ENCODE measurements at places on chromosomes 3 and 15.
A peak's percentile ranks its signal among the peaks of the same experiment; 100 is the strongest.

- no peak for DNase-seq
Observed at GRCh38 chr3:101665851-101666250, 11.1 kb downstream of the ZBTB11 start.

DNA sequence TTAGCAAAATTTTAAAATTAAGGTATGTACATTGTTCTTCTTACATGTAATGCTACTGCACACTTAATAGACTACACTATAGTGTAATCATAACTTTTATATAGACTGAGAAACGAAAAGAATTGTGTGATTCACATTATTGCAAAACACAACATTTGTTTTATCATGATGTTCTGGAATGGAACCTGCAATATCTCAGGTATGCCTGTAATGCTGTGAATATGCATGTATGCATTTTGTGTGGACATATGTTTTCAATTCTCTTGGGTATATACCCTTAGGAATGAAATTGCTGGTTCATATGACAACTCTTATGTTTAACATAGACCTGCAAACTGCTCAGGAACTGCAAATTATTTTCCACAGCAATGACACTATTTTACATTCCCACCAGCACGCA is 38.6 kb upstream of the TJP1 start:
- no peak for DNase-seq

GRCh38 chr15:74763416-74763815 is 14.8 kb downstream of the CYP1A2 start:
- DNase-seq: peak; percentile 46

GRCh38 chr15:88032787-88033186 is 223.8 kb downstream of the NTRK3 start:
- DNase-seq: no peak

DNA sequence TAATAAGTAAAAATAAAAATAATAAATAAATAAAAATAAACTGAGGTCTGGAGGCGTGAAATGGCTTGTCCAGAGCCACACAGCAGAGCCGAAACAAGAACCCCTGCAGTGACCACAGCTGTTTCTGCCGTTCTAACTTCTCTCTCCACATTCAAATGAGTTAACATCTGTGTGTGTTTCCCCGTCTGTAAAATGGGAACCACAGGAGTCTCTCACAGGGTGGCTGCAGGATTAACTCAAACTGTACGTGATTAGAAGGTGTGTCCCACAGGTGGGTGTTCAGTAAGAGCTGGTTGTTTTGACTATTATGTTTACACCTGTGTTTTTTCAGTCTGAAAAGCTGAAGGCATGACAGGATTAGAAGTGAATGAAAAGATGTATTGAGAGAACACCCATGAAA is 27.0 kb upstream of the MUC4 start:
- DNase-seq: no peak

DNA sequence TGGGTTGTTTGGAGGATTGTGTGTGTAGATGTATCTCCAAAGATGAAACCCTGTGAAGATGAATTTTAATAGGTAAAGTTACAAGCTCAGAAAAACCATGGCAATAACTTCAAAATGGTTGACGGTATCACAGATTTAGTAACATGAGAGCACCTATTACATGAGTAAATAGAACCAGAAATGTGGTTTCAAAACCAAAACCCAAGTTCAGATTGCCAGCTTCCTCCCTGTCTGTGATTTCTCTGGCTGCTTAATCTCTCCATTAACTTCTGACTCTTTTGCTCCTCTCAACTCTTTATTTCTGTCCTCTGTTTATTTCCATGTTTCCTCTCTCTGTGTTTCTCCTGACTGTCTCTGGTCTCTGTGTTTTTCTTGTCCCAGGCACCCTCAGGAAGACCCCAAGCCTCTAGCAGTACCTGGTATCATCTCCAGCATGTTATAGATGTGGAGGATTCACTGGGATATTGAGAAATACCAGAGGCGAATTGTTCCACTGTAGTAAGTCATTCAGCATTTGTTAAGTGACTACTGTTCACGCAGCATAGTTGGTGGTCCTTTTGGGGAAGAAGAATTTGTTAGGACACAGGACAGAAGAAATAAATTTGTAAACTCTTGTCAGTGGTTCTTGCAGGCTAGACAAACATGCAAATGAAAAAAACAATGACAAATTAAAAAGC is 138.8 kb downstream of the BBX start:
- DNase-seq: no peak

DNA sequence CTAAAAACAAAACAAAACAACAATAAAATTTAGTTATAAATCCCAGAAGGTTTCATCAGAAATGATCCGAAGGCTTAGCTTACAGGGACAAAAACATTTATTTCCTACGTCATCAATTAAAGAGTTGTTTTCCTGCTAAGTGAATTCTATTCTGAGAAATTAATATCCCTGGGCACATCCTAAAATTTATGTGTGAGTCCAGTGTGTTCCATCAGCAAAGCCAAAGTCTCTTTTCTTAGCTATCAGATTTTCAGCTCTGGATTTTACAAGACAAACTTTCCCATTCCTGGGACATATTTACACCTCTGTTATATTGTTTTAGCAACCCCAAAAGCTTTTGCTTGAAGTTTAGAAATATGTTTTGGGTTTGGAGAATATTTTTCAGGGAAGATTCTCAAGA is 4.4 kb upstream of the TMC3 start:
- no peak for DNase-seq

GRCh38 chr3:17795711-17796110 is 53.3 kb upstream of the TBC1D5 start:
- no peak for DNase-seq

GRCh38 chr3:29513236-29513635 is 232.4 kb downstream of the RBMS3 start:
- DNase-seq: no peak

GRCh38 chr3:48507256-48508061 is 3.5 kb upstream of the SHISA5 start:
- DNase-seq: no peak

DNA sequence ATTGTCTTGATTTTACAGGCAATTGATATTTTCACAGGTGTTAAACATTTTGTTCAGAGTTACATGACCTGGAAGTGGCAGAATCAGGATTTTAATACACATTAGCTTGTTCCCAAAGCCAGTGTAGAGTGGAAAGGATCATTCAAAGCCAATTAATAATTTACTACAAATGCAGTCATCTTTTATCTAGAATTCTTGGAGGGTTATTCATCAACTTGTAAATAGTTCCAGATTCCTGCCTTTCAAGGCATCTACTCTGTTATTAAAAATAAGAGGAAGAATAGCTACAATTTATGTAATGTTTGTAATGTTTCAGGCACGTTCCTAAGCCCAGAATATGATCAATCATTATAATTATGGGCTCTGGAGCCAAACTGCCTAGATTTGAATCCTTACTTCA is 358.5 kb downstream of the ZNF385D start:
- DNase-seq: no peak

DNA sequence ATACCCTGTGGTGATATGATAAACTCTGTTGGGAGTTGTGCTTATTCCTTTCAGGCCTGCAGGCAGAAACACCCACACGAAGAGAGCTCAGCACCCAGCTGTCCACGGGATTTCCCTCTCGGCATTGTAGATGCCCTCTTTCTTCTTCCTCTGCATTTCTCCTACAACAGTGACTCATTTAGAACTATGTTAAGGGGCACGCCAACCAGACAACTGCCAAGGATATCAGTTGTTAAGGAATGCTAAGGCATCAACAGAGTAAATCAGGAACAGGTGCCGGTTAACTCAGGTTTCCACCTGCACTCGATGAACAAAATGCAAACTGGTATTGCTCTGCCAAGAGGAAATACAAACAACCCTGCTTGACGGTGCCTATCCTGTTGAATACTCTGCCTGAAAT is 270.0 kb upstream of the PEX5L start:
- DNase-seq: peak; percentile 56

GRCh38 chr3:72944696-72945095 is 51.9 kb upstream of the PPP4R2 start:
- DNase-seq: no peak

DNA sequence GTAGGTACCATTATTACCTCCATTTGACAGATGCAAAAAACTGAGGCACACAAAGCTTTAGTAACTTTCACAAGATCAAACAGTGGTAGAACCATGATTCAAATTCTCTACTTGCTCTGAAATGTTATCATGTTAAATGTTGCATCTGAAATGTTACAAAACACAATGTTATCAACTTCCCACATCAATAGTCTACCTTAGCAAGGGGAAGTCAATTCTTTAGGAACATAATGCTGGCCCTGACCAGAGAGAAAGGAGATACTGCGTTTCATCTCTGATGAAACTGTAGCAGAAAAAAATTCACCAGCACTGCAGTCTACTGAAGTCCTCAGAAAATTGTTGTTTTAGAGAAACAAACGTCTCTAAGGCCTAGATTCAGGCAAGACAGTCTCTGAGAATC is 174.1 kb downstream of the SATB1 start:
- no peak for DNase-seq

DNA sequence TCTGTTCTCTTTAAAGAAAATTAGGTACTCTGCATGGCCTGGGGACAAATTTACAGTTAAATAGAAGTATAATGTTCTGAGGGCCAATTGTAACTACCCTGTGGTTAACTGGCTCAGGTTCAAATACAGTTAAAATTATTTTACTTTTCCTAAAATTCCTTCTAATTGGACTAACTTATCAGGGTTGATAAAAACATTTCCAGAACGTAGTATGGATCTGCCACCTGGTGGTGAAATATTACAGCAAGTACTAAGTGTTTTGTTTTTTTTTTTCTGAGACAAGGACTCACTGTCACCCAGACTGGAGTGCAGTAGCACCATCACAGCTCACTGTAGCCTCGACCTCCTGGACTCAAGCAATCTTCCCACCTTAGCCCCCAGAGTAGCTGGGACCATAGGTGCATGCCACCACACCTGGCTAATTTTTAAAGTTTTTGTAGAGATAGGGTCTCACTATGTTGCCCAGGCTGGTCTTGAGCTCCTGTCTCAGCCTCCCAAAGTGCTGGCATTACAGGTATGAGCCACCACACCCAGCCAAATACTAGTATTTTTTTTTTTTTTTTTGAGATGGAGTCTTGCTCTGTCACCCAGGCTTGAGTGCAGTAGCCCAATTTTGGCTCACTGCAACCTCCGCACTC is 29.2 kb downstream of the NEO1 start:
- DNase-seq: peak; percentile 53

- no peak for DNase-seq
Observed at GRCh38 chr3:50203113-50203808, 1.8 kb upstream of the SLC38A3 start.

DNA sequence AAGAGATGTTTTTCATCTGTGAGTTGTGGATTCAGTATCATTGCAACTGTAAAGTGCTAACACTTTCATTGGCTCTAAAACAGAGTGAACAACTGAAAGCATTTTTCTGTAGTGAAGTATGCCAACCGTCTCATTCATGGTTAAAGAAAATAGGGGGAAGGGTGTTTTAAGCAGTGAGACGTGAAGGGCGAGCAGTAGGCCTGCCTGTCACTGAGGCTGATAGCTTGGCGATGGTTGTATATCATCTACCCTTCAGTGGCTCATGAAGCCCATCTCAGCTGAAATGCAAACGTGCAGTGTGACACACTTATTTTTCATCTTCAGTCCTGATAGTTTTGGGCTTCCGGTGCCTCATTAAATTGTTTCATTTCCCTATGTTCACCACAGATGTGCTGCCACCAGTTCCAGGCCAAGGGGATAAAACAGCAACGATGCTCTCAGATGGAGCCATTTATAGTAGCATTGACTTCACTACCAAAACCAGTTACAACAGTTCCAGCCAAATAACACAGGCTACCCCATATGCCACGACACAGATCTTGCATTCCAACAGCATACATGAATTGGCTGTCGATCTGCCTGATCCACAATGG is 562.0 kb downstream of the ROBO2 start:
- no peak for DNase-seq

- no peak for DNase-seq
Observed at GRCh38 chr15:64507293-64507802, 47.0 kb downstream of the ZNF609 start.

- DNase-seq: no peak
Observed at GRCh38 chr3:194485468-194485880, 1.3 kb downstream of the ATP13A3 start.

DNA sequence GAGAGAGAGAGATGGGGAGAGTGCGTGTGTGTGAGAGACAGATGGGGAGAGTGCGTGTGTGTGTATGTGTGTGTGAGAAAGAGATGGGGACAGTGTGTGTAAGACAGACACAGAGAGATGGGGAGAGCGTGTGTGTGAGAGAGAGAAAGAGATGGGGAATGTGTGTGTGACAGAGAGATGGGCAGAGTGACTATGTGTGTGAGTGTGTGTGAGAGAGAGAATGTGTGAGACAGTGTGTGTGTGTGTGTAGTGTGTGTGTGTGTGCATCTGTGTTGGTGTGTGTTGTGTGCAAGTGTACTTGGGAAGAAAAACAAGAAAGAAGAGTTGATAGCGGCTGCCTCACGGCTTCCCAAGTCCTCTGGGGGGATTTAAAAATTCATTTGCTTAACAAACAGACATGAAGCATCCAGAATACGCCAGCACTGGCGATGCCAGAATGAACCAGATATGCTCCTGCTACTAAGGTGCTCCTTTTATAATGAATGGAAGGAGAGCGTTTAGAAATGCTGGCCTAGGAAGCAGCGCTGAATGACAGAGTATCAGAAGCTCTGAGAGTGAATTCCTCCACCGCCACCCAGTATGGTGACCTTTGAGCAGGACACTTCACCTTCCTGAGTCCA is 186.1 kb upstream of the TSC22D2 start:
- DNase-seq: no peak

DNA sequence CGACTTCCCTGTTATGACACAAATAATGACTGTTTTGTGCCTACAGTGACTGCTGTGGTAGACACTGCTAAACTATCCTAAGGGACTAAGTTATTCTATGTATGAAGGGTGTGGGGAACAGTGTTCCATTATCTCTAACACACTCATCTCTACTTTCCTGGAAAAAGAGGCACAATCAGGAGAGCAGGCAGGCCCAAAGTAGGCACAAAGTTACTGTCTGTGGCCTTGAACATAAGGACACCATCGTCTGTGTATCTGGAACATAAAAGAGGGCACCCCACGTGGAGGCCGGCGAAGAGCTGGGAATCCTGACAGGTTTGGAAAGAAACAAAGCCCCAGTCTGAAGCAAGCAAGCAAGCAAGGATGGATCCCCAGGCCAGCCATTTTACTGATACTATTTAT is 1.5 kb downstream of the ABCC5 start:
- no peak for DNase-seq

- no peak for DNase-seq
Observed at GRCh38 chr3:145899241-145899640, 261.7 kb downstream of the PLOD2 start.

- no peak for DNase-seq
Observed at GRCh38 chr15:91988071-91988470, 134.6 kb downstream of the SLCO3A1 start.

DNA sequence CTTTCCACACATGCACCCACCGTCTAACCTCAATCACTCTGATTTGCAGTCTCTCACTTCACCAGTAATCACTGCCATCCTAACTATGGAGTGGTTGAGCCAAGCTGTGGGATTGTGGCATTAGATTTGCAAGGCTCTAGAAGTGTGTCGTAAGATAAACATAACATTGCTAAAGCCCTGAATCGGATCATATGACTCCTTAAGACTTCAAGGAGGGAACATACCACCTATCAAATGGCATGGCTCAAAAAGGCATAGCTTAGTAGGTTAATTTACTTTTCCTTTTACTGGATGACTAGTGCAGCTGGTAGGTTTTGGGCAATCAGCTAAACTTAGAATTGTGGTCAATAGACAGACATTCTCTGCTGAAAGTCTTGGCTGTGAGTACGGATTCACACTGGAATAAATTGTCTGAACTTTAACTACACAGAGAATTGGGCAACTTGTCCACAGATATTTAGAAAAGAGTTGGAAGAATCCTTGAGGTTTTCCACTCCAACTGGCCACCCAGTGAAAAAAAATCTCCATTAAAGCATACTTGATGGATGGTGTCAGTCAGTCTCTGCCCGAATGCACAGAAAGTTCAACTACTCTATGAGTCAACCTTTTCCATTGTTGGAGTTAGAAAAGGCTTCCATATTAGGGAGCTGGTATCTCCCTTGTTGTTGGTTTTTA is 476.7 kb upstream of the CBLB start:
- DNase-seq: no peak
